ENCODE measurements at places on chromosomes 12 and 14.

DNA sequence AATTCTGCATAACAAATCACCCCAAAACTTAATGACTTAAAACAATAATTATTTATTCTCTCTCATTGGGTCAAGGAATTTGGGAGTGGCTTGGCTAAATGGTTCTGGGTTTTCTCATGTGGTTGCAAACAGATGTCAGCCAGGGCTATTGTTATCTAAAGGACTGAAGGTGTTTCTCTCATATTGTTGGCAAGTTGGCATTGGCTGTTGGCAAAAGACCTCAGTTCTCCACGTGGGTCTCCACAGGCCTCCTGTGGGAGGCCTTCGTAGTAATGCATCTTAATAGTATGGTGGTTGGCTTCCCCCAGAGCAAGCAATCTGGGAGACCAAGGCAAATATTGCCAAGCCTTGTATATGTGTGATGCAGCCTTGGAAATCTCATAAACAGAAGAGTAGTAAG, 14.4 kb downstream of the GALNT16 start:
- no peak for DNase-seq

GRCh38 chr12:11815397-11815796, 165.9 kb downstream of the ETV6 start:
- no peak for DNase-seq

- DNase-seq, result peak; percentile 69
These were observed 8.7 kb downstream of the NGDN start for GRCh38 chr14:23478109-23478759.

- no peak for DNase-seq
These were observed 9.7 kb upstream of the RPS26 start for GRCh38 chr12:56031987-56032386.

DNA sequence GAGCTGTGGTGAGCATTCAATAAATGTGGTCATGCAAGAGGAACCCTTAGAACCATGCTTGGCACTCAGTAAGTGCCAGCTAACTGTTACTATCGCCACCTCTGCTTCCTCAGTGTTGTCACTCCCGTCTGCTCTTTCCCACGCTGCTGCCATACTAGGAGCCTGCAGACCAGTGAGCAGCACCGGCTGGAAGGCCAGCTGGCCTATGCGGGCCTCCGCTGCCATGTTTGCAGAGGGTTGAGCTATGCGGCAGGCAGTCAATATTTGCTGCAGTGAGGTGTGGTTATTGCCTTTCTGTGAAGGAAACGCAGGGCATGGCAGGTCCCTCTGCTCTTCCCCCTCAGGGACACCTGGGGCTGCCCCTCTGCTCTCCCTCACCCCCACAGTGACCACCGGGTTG, 13.0 kb downstream of the KMT5A start:
- no peak for DNase-seq

GRCh38 chr12:1796515-1797010, 23.8 kb upstream of the LRTM2 start:
- peak; percentile 42 for DNase-seq

GRCh38 chr12:68332728-68333630, 817 bp upstream of the MDM1 start:
- no peak for DNase-seq

GRCh38 chr12:5873281-5873919, 71.7 kb downstream of the ANO2 start:
- no peak for DNase-seq

GRCh38 chr12:71546322-71546861, 106.8 kb downstream of the LGR5 start:
- no peak for DNase-seq

GRCh38 chr12:49027846-49028555, 9.4 kb upstream of the PRKAG1 start:
- DNase-seq, result peak; percentile 69

GRCh38 chr12:13719986-13720385, 261.4 kb downstream of the GRIN2B start:
- no peak for DNase-seq

Data from inflammatory macrophage (primary cell).